ENCODE measurements at places on chromosomes 16 and 17.
A peak's percentile ranks its signal among the peaks of the same experiment; 100 is the strongest.

DNA sequence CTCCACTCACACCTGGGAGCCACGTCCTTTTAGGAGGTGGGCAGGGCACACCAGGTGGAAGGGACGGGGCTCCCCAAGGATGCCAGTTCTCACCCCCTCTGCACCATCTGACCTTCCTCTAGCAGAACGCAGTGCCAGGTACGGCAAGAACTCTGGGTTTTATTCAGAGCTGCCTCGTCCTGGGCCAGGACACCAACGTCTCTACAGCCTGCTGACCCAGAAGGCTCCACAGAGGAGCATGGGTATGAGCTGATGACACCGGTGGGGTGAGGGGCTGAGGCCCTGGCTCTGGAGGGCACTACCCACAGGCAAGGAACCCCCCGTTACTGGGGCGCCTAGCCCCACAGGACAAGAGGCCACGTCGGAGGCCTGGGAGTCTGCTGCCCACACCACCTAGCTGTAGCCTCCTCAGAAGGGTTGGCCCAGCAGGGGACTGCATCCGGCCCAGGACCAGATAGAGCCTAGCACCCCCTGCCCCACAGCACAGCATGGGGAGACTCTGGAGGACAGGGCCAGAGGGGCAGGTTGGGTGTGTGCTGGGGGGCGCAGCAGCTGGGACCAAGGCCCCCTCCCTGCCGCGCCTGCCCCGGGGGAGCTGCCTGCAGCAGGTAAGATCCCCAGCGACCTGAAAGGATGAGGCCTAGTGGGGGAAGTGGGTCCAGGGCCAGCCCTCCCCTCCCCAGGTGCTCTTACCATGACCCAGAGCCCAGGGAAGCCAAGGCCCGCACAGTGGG is 13.9 kb downstream of the BCAR1 start:
- no peak for DNase-seq

- peak; percentile 97 for DNase-seq
Observed at GRCh38 chr17:76501018-76501826, at the start of gene RHBDF2. Gene RHBDF2 (minus strand): TSS chr17:76501423. CDS start chr17:76481524, 19,899 bp downstream.

- no peak for DNase-seq
Observed at GRCh38 chr17:80086081-80086480, 15.3 kb upstream of the GAA start.

GRCh38 chr17:57948555-57949420 is 6.4 kb downstream of the CUEDC1 start:
- DNase-seq = no peak

DNA sequence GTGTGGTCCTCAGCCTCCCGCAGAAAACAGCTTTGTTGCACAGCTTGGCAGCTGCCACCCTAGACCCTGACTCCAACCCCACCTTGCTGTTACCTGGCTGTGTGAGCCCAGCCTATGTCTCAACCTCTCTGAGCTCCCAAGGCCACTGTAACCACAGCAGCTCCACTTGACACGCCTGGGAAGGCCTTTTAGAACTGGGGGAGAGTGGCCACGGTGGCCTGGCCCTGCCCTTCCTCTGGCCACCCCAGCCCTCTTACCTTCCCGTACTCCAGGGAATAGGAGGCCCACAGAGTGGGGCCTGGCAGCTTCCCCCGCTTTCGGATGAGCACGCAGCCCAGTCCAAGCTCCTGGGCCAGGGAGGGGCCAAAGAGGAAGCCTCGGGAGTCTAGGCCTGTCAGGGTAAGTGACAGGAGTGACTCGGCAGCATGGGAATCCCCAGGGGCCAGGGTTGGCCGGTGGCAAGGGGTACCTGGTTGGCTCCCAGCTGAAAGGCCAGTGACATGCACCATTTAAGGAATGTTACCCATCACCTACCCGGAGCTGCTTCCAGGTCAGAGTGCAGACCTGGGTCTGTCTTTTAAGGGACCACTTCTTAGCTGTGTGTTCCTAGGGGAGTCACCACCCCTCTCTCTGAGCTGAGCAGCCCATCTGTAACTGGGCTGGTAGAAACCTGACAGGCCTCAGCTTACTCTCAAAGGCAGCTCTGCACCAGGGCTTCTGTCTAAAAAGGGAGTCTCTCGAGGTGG is 1.4 kb downstream of the APRT start:
- no peak for DNase-seq

- no peak for DNase-seq
Observed at GRCh38 chr17:4553669-4554068, 1.5 kb downstream of the MYBBP1A start.

DNA sequence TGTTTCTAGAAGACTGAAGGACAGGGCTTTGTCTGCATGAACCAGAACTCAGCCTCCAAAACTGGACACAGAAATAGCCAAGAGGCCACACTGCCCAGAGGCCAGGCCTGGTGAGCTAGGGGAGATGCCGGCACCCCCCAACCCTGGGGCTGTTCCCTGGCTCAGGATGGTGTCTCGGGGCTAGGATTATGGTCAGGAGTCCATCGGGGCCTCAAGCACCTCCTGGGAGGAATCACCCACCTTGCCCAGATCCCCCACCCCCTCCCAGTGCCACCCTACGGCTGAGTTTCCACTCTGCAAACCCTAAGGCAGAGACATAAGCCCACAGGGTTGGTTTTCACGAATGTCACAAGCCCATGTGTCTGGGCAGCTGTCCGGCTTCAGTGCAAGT is 37.2 kb downstream of the SLC7A5 start:
- no peak for DNase-seq
